Head of caudate nucleus (tissue), 42 donors: ENCODE measurements at places on chromosomes 6 and 20.

DNA sequence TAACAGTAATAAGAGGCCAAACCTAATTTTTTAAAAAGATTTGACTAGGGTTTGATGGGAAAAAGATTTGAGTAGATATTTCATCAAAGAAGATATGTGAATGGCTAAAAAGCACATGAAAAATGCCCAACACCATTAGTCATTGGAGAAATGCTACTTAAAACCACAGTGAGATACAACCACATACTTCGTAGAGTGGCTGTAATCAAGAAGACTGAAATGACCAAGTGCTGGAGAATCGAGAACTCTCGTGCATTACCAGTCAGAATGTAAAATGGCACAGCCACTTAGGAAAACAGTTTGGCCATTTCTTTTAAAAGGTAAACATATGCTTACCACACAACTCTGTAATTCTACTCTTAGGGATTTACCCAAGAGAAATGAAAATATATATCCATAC is 175.5 kb downstream of the EYA2 start:
- DNase-seq, result no peak

DNA sequence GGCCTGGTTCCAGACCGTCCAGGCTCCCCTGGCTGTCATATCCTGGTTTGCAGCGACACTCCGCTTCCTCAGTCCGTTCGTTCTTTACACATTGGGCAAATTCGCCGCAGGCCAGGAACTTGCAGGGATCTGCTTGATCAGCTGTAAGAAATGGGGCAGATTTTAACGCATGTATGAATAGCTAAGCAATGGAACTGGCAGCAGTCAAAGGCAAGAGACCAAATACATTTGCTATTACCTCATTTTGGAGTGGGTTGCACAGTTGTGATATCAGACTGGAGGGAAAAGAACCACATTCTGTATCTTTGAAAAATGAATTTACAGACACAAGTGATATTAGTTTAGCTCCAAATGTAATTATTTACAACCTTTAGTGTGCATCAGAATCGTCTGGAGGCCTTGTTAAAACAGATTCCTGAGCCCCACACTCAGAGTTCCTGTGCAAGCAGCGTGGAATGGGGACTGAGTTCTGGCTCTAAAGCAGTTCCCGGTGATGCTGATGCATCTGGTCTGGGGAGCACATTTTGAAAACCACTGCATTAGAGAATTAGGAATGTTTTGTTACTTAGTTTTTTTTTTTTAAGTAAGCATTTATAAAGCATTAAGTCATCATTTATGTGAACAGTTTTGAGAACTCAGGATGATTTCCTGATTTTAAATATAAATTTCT is 141.3 kb downstream of the IMPG1 start:
- DNase-seq, result no peak

- DNase-seq, result no peak
These were observed 9.5 kb upstream of the TP53RK start for GRCh38 chr20:46698788-46699187.

- no peak for DNase-seq
These were observed 236.9 kb upstream of the ASCC3 start for GRCh38 chr6:101118136-101118396.

- DNase-seq, result no peak
These were observed 88.3 kb downstream of the ANKRD60 start for GRCh38 chr20:58139849-58140786.

GRCh38 chr6:35057449-35058357 is 83.4 kb downstream of the TCP11 start:
- no peak for DNase-seq

DNA sequence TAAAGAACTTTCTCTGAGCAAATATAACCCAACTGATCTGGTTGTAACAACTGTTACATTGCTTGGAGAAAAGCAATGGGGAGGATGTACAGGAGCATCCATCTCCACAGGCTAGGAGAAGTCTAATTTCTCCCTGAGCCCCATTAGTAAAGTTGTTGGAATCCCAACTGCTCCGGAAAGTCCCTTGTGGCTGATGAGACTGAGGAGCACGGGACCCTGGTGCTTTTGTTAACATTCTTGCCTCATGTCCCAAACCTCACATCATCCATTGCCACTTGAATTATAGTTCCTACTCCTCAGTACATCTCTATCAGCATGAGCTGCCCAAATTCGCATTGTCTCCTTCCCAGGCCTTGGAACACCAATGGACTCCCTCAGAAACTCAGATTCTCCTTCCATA is 260.6 kb upstream of the BMP2 start:
- no peak for DNase-seq

DNA sequence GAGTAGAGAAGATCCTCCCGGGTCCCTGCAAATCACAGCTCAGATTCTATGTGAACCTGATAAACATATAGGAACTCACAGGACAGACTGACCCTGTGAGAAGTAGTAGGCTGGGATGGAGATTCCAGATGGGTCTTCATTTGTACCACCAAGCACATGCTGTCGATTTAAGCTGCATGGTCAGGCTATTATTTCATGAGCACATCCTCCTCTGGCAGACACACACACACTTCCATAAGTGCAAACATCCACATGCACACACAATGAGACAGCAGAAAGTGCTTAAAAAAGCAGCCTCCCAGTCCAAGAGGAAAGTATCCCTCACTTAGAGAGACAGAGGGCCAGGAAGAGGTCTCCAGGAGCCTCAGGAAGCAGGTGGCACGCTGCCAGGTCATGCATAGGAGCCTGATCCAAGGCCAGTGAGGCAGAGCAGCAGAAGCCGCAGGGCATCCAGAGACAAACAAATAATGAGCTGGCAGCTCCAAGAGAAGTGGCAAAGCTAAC is 131.8 kb downstream of the UNC5CL start:
- DNase-seq, result no peak

GRCh38 chr20:17024513-17025119 is 202.2 kb upstream of the PCSK2 start:
- no peak for DNase-seq

GRCh38 chr6:129593233-129593564 is 116.8 kb downstream of the ARHGAP18 start:
- DNase-seq, result no peak

DNA sequence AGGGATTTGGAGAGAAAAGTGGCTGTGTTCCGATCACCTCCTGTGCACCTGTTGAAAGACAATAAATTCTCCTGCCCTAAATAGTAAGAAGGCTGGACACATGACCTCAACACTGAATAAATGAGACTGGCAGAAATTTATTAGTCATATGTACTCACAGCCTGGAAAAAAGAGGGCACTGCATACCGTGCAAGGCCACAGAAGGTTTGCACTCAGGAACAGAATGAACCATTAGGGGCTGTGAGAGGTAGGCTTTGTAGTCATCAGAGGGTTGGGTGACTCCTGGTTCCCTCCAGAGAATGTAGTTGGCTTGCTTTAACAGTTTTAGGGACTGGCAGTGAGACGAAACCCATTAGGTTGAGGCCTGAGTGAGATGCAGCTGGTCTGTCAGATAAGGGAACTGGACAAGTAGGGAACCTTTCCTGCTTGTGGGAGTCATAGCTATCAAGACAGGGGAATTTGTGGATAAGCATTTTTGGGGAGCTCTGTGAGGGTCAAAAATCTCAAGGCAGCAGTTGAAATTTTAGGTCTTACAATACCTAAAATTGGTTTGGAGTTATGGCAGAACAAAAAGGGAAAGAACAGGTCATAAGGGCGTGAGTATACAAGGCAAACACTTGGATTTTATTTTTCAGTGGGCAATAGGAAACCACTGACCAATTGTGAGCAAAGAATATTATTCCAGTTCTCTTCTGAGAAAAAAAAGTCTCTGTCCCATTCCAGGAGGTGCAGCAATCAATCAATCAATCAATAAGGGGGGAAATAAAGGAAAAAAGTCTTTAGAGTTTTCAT is 67.9 kb upstream of the BTN3A2 start:
- no peak for DNase-seq

DNA sequence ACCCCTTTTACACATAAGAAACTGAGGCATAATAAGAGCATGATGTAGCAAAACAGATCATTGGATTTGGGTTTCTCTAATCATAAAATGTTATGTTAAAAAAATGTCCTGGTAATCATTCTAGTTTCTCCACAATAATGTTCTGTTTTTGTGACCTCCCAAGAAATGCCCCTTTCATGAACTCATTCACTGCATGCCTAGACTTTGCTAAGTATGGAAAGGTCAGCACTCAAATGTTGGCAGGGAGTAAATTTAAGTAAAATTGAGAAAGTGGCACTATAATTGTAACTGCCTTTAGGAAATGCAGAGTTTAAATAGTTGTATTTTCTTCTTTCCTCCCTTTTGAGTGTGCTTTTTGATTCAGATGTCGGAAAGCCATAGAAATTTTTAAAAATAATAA is 48.5 kb upstream of the ID4 start:
- DNase-seq, result no peak

DNA sequence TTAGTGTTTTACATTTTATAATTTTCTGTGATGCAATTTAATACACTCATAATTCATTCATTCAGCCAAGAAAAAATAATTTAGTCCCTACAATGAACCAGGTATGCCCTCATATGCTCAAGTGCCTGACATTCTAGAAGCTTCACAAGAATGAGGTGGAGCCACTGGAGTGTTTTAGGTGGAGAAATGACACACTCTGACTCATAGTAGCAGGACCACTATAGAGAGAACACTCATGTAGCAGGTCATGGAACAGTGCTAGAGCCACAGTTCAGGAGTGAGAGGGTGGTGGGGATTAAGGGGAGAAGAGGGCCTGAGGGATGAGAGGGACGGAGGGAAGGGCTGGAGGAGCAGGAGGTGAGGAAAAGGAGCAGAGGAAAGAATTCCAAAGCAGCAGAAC is 1.4 kb upstream of the HLA-G start:
- DNase-seq, result no peak

- peak; percentile 32 for DNase-seq
These were observed 48.4 kb downstream of the USP49 start for GRCh38 chr6:41846666-41847237.
